Dorsolateral prefrontal cortex (tissue), 122 donors: ENCODE measurements at places on chromosomes 3 and 15. TPM values are rescaled to one million over a fixed set of nuclear protein-coding genes. Genes with fewer than 3 reads are reported as not detected.
A peak's percentile ranks its signal among the peaks of the same experiment; 100 is the strongest.

The MRPS25 gene
- total RNA-seq, result 89.5 TPM

DNA sequence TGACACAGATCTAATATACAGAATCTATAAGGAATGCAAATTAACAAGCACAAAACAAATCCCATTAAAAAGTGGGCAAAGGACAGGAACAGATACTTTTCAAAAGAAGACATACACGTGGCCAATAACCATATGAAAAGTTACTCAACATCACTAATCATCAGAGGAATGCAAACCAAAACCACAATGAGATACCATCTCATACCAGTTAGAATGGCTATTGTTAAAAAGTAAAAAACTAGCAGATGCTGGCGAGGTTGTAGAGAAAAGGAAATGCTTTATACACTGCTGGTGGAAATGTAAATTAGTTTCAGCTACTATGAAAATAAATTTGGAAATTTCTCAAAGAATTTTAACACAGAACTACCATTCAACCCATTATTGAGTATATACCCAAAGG is 50.7 kb downstream of the ADAMTS17 start:
- DNase-seq, result no peak

DNA sequence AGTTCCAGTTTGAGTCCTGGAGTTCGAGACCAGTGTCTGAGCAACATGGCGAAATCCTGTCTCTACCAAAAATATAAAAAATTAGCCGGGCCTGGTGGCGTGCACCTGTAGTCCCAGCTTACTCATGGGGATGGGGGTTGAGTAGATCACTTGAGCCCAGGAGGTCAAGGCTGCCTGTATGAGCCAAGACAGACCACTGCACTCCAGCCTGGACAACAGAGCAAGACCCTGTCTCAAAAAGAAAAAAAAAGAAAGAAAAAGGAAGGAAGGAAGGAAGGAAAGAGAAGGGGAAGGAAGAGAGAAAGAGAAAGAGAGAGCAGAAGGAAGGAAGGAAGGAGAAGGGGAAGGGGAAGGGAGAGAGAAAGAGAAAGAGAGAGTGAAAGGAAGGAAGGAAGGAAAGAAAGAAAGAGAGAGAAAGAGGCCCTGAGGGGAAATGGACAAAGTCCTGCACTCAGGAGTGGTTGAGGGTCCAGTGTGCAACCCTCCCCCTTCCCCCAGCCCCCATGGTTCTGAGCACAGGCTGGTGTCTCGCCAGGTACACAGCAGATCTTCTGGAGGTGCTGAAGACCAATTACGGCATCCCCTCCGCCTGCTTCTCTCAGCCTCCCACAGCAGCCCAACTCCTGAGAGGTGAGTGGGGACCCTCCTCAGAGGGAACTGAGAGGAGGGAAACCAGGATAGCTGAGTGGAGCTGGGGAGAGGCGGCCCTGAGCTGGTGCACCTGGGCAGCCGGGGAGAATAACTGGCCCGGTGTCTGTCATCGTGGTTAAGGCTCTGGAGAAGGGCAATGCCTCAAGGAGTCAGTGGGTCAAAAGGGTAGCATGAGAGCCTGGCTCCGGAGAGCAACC is 1.2 kb downstream of the SLC51A start:
- DNase-seq, result peak; percentile 30

The SNRPA1 gene
- 54.2 TPM for total RNA-seq

GRCh38 chr3:99118381-99118780 is 216.9 kb upstream of the DCBLD2 start:
- DNase-seq, result no peak

The CAMK2N2 gene
- total RNA-seq, result 58.6 TPM

GRCh38 chr3:64254443-64254842 is 29.2 kb upstream of the PRICKLE2 start:
- no peak for DNase-seq

GRCh38 chr15:101499863-101500713 is 10.6 kb upstream of the PCSK6 start:
- DNase-seq, result peak; percentile 72

DNA sequence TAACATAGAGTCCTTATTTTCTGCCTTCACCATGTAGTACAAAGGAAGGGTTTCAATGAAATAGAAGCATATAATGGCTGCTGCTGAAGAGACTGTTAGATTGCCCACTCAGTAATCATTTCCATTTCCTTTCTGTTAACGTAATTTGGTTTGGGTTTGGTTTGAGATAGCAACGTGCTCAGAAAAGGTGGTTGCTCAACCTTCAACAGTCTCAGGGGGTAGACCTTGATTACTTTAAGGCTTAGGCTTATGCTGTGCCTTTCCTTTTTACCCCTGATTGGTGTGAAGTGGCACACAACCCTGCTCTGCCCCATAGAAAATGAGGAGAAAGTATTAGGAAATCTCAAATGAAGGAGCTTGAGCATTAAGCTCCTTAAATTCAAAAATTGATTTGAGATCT is 163.7 kb upstream of the TP63 start:
- no peak for DNase-seq

GRCh38 chr15:81111510-81112470 is 22.3 kb upstream of the CFAP161 start:
- no peak for DNase-seq

DNA sequence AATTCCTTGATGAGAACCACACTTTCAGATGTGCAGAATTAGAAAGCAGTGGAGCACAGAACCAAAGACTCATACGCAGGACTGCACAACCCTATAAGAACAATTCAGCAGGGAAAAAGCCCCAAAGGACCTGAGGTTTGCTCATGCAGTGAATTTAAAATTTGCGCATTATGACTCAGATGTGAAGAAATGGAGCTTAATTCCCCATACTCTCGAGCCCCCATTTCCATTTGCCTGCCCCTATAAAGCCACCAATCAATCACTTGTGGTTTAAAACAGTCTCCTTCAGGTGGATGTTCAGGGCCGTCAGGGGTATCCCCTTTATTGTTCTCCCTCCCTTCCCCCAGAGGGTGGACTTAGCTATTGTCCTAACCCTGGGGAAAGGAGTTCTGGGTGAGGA is 221.2 kb downstream of the IGSF11 start:
- no peak for DNase-seq

DNA sequence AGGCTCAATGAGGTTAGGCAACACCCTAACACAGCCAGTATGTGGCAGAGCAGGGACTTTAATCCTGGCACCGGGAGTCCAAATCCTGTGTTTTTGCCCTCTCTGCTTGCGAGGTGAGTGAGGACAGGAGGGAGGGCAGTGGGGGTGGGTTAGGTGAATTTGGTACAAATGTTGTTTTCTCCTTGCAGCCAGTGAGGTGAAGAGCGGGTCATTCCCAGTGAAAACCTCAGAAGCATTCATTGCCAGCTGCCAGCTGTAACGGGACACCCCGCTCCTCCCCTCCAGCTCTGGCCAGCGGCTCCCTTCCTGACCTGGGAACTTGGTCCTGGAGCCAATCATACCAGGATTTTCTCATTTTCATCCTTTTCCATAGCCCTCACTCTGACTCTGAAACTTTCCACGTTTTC is 45.7 kb upstream of the RAB6B start:
- no peak for DNase-seq

DNA sequence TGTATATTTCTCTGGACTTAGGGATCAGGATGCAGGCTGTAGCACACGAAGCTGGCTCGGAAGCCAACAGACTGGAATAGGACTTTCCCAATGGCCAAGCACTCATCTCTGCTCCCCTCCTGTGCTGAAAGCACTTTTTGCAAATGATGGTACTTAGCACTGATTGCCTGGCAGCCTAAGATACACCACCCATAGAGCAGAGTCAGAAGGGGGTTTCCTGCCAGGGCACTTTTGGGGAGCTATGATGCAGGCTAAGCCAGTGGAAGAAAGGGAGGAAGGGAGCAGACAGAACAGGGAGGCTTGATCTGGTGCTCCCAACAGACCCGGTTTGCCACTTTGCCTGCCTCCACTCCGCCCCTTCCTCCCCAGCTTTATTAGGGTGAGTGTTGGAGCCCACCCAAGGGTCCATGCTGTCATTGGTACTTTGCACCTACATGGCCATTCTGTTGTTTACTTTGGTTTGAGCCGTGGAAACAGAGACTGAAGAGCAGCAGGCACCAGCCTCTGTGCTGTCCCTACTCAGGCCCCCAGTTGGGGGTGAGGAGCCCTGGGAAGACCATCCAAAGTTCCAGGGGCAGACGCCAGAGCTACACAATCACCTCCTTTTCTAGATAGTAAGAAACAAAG is 15.9 kb downstream of the BSN start:
- no peak for DNase-seq

The MPI gene
- 71.3 TPM for total RNA-seq

The CEP63 gene
- total RNA-seq, result 39.1 TPM

GRCh38 chr3:67617518-67617917 is 36.9 kb downstream of the SUCLG2 start:
- no peak for DNase-seq

The GPR171 gene
- total RNA-seq, result 0.67 TPM

DNA sequence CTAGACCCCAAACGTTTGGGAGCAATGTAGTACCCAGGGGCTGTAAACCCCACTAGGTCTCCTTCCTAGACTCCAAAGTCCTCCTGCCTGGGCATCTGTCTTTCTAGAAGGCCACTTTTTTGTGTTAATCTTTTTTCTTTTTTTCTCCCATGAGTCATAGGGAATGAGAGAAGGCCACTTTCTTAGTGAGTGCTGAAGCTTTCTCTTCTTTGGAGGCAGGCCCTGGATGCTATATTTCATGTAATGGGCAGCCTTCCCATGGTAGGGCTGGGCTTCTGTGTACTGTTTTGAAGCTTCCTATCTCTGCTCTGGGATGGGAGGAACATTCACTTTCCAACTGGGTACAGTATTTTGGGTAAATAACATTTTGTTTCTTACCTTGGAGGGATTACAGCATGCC is 15.2 kb upstream of the RTP2 start:
- DNase-seq, result no peak

The SCN5A gene
- total RNA-seq, result 1.1 TPM

GRCh38 chr3:109806929-109807328 is 469.6 kb upstream of the DPPA4 start:
- no peak for DNase-seq

GRCh38 chr3:45008117-45008516 is 18.0 kb upstream of the CLEC3B start:
- DNase-seq, result no peak

GRCh38 chr3:125643172-125643571 is 47.9 kb upstream of the OSBPL11 start:
- DNase-seq, result no peak

- DNase-seq, result no peak
Observed at GRCh38 chr3:118618247-118619040, 416.2 kb downstream of the IGSF11 start.

The KNL1 gene
- 0.77 TPM for total RNA-seq

DNA sequence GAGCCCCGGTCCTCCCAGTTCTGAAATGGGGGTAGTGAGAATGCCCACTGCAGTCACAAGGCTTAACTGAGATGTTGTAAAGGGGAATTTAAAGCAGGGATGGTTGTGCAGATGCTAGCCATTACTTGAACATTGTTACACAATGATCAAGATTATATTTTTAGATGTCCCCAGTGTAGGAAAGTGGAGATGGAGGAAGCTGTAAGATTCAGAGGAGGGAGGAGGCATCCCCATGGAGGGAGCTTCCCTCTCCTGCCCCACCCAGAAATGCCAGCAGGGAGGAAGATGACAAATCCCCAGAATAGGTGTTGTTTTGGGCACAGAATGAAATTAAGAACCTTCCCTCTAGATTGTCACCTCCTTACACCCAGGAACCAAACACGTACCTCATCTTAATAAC is 46.1 kb downstream of the EFCAB12 start:
- no peak for DNase-seq

- DNase-seq, result no peak
Observed at GRCh38 chr15:35616498-35617271, 70.7 kb upstream of the DPH6 start.

- DNase-seq, result no peak
Observed at GRCh38 chr3:182129740-182130139, 418.0 kb downstream of the SOX2 start.

DNA sequence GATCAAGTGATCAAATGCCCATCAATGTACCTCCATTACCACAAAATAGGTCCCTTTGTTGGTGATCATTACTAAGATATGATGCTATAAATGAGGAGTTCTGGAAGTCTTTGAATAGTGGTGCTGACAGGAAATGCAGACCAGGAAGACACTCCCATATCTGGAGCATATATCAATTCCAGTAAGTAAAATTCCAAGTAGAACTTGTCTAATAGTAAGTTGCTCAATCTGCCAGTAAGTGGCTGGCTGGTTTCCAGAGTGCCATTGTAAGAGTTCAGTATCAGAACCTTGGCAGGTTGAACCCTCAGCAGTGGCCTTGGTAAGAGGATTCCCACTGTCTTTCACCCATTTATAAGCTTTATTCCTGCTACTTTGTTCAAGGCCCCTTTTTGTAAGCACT is 379.9 kb upstream of the RBMS3 start:
- no peak for DNase-seq

DNA sequence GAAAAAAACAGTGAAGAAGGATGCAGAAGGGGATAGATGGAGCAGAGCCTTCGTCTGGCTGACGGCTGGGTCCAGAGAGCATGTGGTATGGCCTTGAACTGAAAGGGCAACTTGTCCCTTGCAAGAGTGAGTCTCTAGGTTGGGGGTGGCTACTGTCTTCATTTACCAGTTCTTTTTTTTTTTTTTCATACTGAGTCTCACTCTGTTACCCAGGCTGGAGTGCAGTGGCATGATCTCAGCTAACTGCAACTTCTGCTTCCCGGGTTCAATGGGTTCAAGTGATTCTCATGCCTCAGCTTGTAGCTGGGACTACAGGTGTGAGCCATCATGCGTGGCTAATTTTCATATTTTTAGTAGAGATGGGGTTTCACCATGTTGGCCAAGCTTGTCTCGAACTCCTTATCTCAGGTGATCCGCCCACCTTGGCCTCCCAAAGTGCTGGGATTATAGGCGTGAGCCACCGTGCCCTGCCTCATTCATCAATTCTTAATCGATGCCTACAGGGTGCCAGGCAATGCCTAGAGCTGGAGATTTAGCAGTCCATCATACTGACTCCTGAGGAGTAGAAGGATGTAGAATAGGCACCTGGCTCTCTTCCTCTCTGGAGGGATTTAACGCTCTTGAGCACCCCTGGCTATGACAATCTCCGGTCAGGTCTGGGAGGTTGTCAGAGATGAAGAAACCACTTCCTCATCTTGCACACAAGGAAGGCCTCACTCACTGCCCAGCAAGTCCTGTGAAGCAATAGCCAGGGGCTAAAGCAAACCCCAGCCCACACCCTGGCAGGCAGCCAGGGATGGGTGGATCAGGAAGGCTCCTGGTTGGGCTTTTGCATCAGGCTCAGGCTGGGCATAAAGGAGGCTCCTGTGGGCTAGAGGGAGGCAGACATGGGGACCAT is at the start of gene CAMP:
Gene CAMP (plus strand): TSS at position 880 of the 898 bp plus-strand sequence. CDS start 17 bp downstream, at position 897.
- DNase-seq, result peak; percentile 15

- DNase-seq, result no peak
Observed at GRCh38 chr3:156460206-156460611, 94.7 kb downstream of the SSR3 start.

GRCh38 chr3:8470801-8471200 is 30.8 kb upstream of the LMCD1 start:
- no peak for DNase-seq

- DNase-seq, result no peak
Observed at GRCh38 chr15:26758079-26758478, 14.8 kb downstream of the GABRB3 start.

DNA sequence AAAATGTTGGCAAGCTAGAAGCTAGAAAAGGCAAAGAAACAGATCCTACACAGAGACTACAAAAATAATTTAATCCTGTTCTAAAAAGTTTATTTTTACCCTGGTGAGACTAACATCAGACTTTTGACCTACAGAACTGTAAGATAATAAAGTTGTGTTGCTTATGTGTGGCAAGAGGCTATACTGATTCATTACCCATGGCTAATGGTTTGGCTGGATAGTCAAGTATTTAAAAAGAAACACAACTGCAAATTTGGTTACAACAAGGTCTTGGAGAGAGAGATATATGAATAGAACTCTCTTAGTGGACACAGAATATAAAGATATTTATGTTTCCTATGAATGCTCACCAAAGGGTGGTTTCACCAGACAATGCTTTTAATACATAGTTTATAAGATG is 364.2 kb upstream of the PLSCR5 start:
- DNase-seq, result no peak

The SNX33 gene
- 11.1 TPM for total RNA-seq
